Midbrain (tissue), 1 donor: ENCODE measurements at places on chromosomes 6 and 20.
A peak's percentile ranks its signal among the peaks of the same experiment; 100 is the strongest.

DNA sequence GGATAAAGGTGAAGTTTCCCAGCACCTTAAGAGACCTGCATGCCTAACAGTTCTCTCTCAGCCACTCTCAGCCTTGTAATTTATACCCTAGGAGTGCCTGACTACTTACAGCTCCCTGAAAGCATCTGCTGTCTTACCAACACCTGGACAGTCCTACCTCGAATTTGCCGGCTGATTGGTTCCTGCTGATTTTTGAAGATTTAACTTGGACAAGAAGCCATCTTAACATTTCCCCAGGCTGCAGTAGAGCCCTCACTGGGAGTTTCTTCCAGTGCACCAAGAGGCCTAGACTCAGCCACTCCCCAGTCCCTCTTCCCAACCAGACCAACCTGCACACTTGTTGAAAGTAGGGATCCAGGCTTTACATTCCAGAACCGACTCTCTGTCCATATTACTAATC is 174.5 kb downstream of the LINC00237 start:
- no peak for DNase-seq

GRCh38 chr20:6711951-6712649 is 55.4 kb upstream of the BMP2 start:
- DNase-seq, result no peak

DNA sequence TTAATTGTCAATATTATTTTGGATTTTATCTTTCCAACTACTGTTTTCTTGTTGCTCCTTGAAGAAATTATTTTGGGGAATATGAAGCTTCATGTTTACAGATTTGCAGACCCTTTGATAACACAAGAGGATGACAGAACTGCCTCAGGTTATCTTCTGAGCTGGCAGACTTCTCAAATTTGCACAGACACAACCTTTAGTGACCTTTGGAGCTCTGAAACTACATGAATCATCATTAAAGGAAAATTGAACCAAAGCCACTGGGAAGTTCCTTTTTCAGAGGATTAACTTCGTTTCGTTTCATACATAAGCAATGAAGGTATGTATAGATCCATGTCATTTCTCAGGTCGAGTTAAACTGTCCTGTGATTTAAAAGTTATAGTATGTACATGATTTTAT is 85.9 kb downstream of the FBXO5 start:
- no peak for DNase-seq

DNA sequence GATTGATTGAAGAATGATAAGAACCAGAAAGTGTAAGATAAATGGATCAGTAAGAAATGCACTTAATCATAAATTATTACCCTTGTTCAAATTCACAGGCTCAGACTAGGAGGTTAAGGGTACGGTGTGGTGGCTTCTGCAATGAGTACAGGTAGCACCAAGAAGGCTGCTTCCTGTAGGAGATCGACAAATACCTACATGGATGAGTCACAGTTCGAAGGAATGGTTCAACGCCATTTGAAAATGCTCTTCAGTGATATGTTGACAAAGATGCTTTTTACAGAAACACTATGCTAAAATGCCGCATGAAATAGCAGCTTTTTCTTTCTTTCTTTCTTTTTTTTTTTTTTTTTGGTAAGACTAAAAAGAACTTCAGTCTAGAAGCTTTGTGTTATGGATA is 116.2 kb downstream of the DTNBP1 start:
- no peak for DNase-seq

GRCh38 chr6:112956696-112957535 is 609.8 kb downstream of the RFPL4B start:
- no peak for DNase-seq

DNA sequence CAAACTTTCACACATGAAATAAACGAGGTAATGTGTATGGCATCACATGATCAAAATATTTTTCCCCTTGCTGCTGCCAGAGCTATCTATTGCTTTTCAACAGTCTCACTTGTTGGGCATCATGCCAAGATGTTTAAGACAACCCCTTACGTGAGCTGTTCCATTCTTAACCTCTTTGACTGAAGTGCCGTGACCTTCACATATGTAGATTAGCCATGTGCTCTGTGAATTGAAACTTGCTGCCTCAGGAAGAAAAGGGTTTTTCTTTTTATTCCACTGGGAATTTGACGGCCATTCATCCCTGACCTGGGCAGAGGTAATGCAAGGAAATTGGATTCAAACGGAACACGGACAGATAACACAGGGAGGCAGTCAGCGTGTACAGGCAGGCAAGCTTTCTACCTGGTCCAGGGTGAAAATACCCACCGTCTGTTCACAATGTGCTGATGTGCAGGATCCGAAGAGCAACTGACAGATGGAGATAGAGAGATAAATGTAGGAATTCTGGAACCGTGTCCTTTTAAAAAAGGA is 14.2 kb downstream of the ARID1B start:
- no peak for DNase-seq

- no peak for DNase-seq
These were observed 66.8 kb downstream of the TBC1D7 start for GRCh38 chr6:13261464-13261994.

- no peak for DNase-seq
These were observed 20.4 kb upstream of the NOTCH4 start for GRCh38 chr6:32244270-32244669.

DNA sequence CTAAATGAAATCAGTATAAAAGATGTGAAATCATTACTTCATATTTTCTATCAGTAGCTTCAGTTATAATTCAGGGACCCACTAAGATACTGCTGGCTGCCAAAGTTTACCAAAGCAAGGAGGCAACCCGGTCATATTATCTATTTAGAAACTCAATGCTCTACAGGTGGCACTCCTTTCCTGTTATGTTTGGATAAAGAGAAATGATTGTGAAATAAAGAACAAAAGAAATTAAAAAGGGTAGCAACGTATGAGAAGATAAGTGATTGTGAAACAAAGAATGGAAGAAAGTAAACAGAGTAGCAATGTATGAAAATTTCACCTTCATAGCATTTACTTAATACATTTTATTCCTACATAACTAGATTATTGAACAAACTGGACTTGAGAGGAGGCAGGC is 45.2 kb downstream of the RSPH3 start:
- DNase-seq, result no peak

GRCh38 chr6:26272171-26272637 is 92.8 kb upstream of the BTN3A2 start:
- peak; percentile 12 for DNase-seq

DNA sequence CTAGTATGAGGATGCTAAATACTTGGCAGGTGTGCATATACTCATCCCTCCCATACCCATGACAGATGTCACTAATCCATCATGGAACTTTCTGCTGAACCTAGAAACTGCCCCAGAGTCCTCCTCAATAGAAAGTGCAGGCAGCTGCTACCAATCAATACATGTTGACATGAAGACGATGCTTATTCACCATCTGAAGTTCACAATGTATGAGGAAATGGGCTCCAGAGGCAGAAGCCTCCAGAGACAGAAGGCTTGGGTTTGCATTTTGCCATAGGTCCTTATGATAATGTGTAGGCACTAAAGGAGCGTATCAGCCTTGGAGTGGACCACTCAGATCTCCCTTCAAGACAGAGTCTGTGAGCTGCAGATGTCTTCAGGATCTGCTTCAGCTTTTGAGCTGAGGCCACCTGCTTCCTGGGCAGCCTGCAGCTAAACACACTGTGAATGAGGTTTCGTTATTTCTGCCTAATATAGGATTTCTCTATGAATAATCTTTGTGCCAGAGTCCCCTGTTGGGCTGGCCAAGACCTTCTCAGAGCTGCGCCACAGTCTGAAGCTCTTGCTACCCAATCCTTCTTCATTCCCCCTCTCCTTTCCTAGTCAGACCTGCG is 7.5 kb upstream of the KIAA1755 start:
- DNase-seq, result no peak

DNA sequence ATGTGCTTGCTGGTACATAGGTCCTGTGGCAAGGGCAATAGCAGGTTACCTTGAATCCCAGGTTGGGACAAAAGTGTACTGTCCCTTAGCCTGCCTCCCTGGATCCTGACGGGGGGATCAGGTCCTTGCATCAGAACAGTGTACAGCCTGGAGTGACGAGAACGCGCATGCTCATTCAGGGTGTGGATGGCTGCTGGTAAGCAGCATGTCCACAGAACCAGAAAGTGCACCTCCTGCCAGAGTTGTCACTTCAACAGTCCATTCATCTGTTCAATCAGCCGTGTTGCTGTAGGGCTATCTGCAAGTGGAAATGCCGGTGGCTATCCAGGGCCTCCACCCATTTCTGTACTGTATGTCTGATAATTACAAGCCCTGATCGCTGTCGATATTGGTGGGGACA is 236.3 kb upstream of the SOX4 start:
- DNase-seq, result no peak

DNA sequence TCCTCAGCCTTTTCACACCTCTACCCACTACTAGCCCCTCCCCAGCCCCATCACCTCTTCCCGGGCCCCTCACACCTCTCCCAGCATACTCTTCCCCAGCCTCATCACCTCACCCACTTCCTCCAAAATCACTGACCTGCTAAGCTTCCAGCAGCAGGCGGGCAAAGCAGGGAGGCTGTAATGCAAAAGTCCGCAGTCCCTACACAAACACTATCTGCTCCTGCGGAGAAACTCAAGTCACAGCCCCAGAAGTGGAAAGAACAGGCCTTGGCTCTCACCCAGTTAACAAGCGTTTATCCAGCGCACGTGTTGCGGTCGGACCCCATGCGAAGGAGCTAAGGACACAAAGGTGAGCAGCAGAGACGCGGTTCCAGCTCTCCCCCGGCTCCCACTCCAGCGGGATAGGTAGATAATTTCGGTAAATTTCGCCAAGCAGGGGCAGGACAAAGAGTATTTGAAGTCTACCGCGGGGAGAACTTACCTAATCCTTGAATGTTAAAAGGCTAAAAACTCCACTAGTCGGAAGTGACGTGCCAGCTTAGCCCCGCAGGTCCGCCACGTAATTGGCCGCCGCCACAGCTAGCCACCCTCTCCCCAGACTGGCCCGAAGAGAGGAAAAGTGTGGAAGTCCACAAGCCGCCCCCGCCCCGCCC is 728 bp upstream of the TRIM39 start:
- peak; percentile 89 for DNase-seq

- no peak for DNase-seq
These were observed 4.0 kb downstream of the CST9 start for GRCh38 chr20:23601715-23602114.

DNA sequence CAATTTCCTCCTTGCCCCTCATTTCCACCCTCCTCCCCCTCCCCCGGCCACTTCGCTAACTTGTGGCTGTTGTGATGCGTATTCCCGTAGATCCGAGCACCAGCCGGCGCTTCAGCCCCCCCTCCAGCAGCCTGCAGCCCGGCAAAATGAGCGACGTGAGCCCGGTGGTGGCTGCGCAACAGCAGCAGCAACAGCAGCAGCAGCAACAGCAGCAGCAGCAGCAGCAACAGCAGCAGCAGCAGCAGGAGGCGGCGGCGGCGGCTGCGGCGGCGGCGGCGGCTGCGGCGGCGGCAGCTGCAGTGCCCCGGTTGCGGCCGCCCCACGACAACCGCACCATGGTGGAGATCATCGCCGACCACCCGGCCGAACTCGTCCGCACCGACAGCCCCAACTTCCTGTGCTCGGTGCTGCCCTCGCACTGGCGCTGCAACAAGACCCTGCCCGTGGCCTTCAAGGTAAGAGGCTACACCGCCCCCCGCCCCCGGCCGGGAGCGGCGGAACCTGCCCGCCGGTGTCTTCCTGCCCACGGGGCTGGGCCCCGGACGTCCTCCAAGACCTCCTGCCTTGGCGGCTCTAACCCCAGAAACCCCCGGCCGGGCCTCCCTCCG is 44.9 kb upstream of the SUPT3H start:
- DNase-seq, result no peak
